Colonic mucosa (tissue), 4 donors: ENCODE measurements at places on chromosomes 2 and 18. TPM values are rescaled to one million over a fixed set of nuclear protein-coding genes. Genes with fewer than 3 reads are reported as not detected.

Gene ATP8B1
- 359 TPM for total RNA-seq

Gene ANKRD29
- 1.1 TPM for total RNA-seq

Gene ESPNL
- total RNA-seq, result 0.08 TPM

Gene ASNSD1
- total RNA-seq, result 28.1 TPM

- no peaks in the 10 kb centered on the region for H3K4me1 ChIP-seq
- H3K27ac ChIP-seq, result peak overlapping the region; percentile 97
- no peaks in the 10 kb centered on the region for H3K36me3 ChIP-seq
These were observed 568 bp downstream of the TMEM131 start for GRCh38 chr2:97995026-97995733.

DNA sequence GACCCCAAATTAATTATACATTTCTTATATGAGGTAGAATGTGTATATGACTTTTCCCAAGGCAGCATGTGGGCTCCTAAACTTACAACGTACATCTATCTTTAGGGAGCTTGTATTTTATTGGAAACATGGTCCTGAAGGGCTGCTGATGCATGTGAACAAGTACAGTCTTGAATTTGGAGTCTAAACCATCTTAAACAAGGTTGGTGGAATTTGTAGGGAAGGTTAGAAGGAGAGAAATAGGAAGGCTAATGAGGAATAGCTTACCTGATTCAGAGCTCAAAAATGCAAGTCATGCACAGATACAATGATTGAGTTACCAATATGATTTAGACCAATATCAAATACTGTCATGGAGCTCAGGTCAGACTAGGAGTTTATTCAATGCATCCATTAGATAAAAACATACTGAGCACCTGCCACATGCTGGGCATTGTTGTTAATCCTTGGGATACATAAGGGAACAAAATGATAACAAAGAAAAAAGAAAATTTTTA, 458.6 kb upstream of the ETAA1 start:
- no peak for DNase-seq
- H3K27ac ChIP-seq, result no peak overlapping the region
- H3K4me1 ChIP-seq, result no peaks in the 10 kb centered on the region

DNA sequence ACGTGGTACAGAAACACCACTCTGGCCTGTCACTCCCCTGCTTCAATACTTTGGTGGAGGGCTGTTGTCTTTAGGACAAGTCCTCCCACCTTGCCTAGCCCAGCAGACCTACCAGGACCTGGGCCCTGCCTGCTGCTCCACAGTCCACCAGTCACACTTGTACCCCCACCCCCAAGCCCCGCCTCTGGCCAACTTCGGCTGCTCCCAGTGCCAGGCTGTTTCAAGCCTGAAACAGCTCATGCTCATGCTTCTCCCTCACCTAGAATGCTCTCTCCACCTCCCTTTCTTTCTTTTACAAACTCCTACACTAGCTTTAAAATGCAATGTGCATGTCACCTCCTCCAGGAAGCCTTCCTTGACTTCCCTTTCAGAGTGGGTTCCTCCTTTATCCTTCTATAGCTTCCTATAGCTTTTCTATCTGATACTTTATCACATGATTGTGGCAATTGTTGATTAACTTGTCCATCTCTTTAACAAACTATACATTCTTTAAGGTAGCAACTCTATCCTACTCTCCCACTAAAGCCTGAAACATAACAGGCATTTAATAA, 4.8 kb upstream of the OXER1 start:
- H3K27me3 ChIP-seq, result no peaks in the 10 kb centered on the region
- no peak for DNase-seq
- H3K4me1 ChIP-seq, result no peaks in the 10 kb centered on the region
- no peak overlapping the region for H3K27ac ChIP-seq

DNA sequence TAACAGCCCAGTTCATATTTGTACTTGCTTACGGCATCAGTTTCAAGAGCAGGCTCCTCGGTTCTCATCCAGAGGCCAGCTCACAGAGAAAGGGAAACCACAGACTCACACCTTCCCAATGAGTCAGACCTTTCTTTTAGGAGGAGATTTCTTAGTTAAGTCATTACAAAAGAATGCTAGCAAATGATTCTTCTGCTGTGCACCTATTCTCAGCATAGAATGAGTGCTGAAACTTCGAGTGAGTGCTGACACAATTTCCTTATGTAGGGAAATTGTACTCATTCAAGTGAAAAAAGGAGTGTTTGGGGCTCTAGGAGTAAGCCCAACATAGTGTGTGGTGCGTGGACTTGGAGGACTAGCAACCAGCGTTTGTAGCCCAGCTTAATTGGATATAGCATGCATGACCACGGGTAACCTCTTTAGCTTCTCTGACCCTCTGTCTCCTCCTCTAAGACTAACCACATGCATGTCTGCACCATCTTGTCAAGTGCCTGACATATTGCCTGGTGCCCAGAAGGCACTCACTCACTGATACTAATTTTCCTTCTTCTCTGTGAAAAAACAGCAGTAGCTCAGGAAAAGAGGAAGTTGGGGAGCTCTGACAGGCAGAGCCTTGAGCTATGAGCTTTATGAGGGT, 87.0 kb downstream of the ALPK2 start:
- DNase-seq, result no peak
- peak overlapping the region; percentile 39 for H3K27ac ChIP-seq
- H3K4me1 ChIP-seq, result peaks cover 11% of the 10 kb centered on the region

DNA sequence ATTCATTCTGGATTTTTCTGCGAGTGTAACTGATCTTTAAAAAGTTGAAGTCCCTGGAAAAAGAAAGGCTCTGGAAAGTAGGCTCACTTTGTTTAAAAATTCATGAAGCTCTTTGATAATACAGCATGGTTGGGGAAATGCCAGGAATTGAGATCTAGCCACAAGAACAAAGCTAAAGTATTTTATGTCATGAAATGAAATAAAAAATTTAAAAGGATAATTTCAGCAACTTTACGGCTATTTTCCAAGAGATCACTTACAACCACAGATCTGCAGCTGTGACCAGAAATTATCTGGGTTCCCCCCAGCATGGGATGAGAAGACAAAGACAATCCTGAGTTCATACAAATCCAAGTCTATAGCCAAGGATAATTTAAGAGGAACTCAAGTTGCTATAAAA, 25.3 kb upstream of the RFX8 start:
- no peak overlapping the region for H3K4me3 ChIP-seq
- H3K36me3 ChIP-seq, result no peaks in the 10 kb centered on the region
- no peaks in the 10 kb centered on the region for H3K27me3 ChIP-seq
- no peaks in the 10 kb centered on the region for H3K4me1 ChIP-seq

GRCh38 chr2:128292599-128293425, 25.9 kb downstream of the HS6ST1 start:
- H3K27ac ChIP-seq, result no peak overlapping the region
- H3K4me1 ChIP-seq, result no peaks in the 10 kb centered on the region
- no peaks in the 10 kb centered on the region for H3K27me3 ChIP-seq
- no peak for DNase-seq
- no peak overlapping the region for H3K4me3 ChIP-seq

DNA sequence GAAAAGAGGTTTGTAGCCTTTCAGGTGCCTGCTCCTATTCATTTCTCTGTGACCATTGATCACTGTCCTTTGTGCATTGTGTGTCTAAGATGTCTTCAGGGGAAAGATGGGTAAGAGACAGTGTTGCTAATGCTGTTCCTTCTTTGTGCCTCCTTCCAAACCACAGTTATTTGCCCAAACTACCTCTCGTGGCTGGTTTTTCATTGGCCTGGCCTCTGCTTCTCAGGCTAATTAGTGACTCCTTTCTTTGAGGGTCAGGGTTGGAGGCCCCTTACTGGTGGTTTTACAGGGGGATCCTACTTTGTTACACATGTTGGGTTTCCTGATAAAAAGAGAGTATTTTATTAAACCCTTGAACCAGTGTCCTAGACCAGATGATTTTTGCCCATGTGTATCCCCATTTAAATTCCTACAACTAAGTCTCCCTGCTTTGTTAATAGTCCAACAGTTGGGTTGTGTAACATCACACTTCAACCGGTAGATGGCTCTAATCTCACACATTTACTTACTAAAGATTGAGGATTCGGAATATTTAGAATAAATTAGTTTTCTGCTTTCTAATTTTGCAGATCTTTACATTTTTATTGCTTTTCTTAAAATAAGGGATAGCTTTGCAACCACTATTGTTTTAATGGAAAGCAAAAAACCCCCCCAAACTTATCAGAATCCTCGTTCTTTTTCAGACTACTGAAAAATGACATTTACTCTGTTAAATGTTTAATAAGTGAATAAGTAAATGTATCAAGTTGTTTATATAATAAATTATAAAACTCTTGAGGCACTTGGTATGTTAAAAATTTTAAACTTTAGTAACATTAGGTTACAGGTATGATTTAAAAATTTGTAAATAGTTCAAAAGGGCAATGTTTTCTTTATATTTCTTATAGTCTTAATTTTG, 2.4 kb downstream of the MARS2 start:
- peaks cover 5% of the 10 kb centered on the region for H3K4me1 ChIP-seq
- no peak for DNase-seq
- no peaks in the 10 kb centered on the region for H3K36me3 ChIP-seq
- H3K27me3 ChIP-seq, result no peaks in the 10 kb centered on the region
- H3K27ac ChIP-seq, result no peak overlapping the region

DNA sequence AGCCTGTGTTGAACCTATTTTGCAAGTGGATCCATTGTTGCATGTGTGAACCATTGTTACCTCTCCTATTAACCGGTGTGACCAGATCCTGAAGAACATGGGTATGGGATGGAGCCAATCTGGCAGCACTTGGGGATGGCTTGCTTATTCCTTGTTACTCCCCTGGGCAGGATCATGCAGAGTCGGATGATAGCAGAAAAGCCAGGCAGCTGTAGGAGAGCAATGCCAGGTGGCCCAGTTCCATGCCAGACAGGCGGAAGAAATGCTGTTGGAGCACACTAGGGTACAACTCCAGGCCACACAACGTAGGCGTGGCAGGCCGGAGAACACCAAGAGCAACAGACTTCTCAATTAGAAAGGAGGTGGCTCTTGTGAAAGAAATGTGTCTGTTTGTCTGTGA, 16.3 kb upstream of the MYO1B start:
- no peak overlapping the region for H3K4me3 ChIP-seq
- no peak for DNase-seq
- no peaks in the 10 kb centered on the region for H3K36me3 ChIP-seq
- H3K4me1 ChIP-seq, result no peaks in the 10 kb centered on the region

- no peak for DNase-seq
- H3K27ac ChIP-seq, result no peak overlapping the region
- no peaks in the 10 kb centered on the region for H3K36me3 ChIP-seq
These were observed 74.9 kb downstream of the CAPN13 start for GRCh38 chr2:30732376-30732775.

- H3K27ac ChIP-seq, result no peak overlapping the region
- no peak for DNase-seq
- no peak overlapping the region for H3K4me3 ChIP-seq
- H3K4me1 ChIP-seq, result peaks cover 3% of the 10 kb centered on the region
These were observed 2.8 kb upstream of the BOK start for GRCh38 chr2:241555711-241556110.

DNA sequence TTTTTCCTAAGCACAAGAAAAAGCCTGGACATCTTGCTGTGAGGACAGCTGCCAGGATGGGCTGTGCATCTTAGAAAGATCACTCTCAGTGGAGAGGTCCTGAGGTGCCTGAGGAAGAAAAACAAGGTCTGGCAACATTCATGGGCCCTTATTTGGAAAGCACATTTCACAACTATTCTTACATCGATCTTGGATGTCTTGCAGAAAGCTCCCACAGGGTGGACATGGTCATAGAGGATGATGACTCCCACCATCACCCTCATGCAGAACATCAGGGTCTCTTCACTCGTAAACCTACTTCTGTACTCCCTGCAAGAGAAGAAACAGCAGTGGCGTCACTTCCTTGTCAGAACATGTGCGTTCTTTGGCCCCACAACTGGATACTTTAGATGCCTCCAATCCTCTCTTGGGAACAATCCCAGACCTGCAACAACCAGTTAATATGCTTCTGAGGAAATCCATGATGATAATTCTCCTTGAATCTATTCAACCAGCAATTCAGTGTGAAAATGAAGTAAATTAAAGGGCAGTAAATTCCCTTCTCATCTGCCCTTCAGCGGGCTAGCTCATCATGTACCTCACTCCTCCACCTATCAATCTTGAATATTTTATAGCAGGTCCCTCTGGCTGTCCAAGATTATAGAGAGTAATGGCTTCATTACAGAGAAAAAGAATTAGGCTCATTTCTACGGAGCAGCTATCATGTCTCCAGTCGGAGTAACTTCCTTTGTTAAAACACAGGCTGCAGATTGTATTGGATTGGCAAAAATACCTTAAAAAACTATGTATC, 106.2 kb downstream of the CYRIA start:
- no peak overlapping the region for H3K4me3 ChIP-seq
- H3K27me3 ChIP-seq, result no peaks in the 10 kb centered on the region
- DNase-seq, result no peak
- H3K27ac ChIP-seq, result no peak overlapping the region

GRCh38 chr2:148745151-148745851, 100.8 kb downstream of the EPC2 start:
- no peak overlapping the region for H3K4me3 ChIP-seq
- no peaks in the 10 kb centered on the region for H3K4me1 ChIP-seq
- no peaks in the 10 kb centered on the region for H3K36me3 ChIP-seq
- no peak for DNase-seq

- no peak overlapping the region for H3K4me3 ChIP-seq
- peak; percentile 87 for DNase-seq
- peaks cover 26% of the 10 kb centered on the region for H3K4me1 ChIP-seq
- no peaks in the 10 kb centered on the region for H3K27me3 ChIP-seq
These were observed 126.6 kb upstream of the PPP1CB start for GRCh38 chr2:28624793-28625701.

DNA sequence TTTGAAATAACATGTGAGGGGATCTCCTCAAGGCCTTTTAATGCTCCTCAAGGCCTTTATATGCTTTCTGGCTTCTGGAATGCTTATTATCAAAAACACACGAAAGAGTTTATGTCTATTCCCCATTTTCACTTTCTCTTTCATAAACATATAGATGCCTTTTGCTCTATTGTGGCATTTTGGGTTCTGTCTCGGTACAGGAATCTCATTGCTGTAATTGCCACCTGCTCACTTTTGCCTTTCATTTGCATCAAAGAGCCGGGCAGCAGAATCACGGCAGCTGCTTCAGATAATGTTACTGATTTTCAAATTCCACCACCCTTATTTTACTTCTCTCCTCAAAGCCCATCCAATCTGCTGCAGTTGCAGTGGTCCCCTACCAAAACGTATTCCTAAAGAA, 54.8 kb upstream of the LPIN2 start:
- H3K4me3 ChIP-seq, result no peak overlapping the region
- no peak overlapping the region for H3K27ac ChIP-seq
- H3K27me3 ChIP-seq, result no peaks in the 10 kb centered on the region
- no peaks in the 10 kb centered on the region for H3K4me1 ChIP-seq
- peak; percentile 10 for DNase-seq
